ENCODE measurements at places on chromosomes 2 and 18.

DNA sequence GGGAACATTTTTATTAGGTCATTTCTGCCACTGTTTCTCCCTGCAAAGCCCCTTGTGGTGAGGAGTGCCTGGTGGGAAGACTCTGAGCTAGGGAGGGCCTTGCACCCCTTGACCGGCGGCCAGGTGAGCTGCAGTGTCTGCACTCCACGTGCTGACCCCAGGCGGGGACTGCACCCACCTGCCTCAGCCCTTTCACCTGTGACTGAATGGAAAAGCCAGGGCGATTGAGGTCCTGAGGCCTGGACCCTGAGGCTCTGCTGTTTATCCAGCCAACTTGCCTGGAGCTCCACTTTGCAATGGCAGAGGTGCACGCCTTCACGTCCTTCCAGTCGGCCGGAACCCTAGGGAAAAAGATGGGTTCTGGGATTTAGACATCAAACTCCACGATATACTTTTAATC lies 53.1 kb downstream of the TMEM18 start:
- no peak for DNase-seq

DNA sequence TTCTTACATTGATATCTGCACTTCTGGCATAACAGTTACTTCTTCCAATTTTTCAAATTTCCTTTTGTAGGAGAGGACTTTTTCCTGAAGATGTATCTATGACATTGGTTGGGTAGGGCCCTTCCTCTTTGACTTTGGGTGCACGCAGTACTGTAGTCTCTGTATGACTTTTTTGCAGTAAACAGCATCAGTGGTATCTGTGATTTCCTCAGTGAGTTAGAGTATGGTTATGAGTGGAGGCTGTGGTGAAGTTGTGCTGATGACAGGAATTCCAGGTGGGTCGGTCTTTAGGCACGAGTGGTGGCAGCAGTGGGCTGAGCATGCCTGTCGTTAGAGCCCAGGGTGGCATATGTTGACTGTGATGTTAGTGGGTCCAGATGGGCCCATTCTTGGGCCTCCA lies 17.6 kb downstream of the ACVR1C start:
- no peak for DNase-seq

GRCh38 chr18:68498185-68498584 lies 216.7 kb downstream of the TMX3 start:
- DNase-seq: no peak

- DNase-seq: no peak
Measured at GRCh38 chr2:39685126-39685525, 19.4 kb downstream of the TMEM178A start.

DNA sequence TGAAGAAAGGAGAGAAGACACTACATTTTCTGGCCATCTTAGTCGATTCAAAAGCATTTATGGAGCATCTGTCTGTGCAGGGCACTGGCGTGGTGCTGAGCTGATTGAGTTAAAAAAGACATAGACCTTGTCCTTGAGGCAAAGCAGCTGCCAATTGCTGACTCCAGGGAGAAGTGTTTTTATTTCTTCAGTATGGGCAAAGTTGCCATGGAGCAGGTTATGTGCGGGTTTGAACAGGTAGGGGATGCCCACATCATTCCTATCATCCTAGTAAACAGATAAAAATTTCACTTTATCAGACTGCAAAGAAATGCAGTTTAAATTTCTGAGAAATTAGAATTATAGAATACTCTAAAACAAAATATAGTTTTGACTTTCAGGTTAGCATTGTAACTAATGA lies 125.8 kb downstream of the NUP35 start:
- no peak for DNase-seq

DNA sequence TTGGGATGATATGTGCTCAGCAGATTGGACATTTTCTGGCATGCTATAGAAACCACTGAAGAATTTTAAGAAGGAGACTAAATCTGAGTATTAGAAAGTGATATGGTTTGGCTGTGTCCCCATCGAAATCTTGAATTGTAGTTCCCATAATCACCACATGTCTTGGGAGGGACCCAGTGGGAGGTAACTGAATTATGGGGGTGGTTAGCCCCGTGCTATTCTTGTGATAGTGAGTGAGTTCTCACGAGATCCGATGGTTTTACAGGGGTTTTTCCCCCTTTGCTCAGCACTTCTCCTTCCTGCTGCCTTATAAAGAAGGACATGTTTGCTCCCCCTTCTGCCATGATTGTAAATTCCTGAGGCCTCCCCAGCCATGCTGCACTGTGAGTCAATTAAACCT lies 535.9 kb upstream of the VRK2 start:
- DNase-seq: no peak

DNA sequence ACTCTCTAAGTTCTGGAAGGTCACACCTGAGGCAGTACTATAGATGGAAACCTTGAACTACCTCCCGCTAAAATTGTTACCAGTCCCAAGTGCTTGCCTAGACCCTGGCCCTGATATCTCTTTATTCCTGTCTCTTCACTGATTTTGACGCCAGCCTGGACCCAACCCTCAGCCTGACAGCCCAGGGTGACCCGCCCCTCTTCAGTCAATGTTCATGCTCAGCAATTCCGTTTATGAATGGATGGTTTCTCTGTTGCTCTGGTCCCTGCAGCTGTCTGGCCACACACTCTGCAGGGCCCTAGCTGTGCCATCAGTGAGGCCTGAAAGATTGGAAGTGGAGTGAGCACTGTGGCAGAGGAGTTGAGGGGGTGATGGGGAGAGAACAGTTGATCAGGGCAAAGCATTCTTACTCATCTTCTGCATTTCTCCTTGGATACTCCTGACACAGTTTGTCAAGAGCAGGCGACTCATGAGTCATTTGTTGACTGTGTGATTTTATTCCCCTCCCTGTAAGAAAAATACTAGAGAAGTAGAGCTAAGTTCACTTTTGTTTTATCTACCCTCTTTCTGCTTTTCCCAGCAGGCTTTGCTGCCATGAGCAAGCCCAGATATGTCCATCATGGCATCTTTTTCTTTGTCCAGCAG lies 46.0 kb downstream of the NPAS2 start:
- DNase-seq: no peak

GRCh38 chr18:59665057-59666006 lies 31.9 kb downstream of the CCBE1 start:
- no peak for DNase-seq

GRCh38 chr2:143575340-143575739 lies 446.1 kb downstream of the ARHGAP15 start:
- no peak for DNase-seq

- no peak for DNase-seq
Measured at GRCh38 chr18:57073501-57074187, 73.2 kb upstream of the BOD1L2 start.

DNA sequence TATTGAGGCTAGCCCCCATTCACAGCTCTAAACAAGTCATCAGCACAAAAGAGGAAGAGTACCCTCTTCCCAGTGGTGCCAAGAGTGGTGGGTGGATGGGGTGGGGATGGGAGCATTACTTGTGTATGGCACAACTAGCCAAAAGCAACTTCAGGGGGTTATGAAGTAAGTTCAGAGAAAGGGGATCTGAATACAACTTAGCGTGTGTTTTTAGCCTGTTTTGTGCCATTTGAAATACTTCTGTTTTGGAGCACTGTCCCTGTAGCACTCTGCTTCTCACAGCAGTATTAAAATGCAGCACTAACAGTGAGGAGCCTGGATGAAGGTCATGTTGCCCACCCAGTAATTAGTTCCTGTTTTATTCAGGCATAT lies 113.5 kb downstream of the CRIM1 start:
- DNase-seq: no peak
